ENCODE measurements at places on chromosomes 5 and 9.

DNA sequence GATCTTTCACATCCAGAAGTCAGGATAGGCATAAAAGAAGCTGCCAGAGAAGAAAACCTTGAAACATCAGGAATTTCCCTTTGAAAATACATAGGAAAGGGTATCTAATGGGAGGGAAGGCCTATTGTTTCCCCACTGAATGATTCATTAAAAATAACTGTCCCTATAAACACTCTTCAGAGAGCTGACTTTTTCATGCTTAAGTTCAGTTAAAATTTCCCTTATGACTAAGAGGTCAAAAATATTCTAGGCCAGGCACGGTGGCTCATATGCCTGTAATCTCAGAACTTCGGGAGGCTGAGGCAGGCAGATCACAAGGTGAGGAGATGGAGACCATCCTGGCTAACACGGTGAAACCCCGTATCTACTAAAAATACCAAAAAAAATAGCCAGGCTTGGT is 499.5 kb downstream of the ENC1 start:
- no peak for DNase-seq

DNA sequence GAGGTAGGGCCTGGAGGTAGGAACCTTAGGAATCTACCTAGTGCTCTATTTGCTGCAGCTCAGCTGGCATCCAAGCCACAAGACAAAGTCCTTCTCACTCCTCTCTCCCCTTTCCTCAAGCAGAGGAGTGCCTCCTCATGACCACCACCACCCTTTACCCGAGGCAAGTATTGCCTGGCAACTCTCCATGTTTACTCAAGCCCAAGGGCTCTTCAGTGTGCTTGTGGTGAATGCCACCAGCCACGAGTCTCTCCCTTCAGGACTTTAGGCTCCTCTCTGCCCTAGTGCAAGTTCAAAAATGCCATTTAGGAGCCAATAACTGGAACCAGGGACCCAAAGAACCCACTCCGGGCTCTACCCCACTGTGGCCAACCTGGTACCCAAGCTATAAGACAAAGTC is 514.5 kb upstream of the RGMB start:
- no peak for DNase-seq

- DNase-seq: no peak
Measured at GRCh38 chr5:65910711-65911110, 15.7 kb upstream of the ERBIN start.

DNA sequence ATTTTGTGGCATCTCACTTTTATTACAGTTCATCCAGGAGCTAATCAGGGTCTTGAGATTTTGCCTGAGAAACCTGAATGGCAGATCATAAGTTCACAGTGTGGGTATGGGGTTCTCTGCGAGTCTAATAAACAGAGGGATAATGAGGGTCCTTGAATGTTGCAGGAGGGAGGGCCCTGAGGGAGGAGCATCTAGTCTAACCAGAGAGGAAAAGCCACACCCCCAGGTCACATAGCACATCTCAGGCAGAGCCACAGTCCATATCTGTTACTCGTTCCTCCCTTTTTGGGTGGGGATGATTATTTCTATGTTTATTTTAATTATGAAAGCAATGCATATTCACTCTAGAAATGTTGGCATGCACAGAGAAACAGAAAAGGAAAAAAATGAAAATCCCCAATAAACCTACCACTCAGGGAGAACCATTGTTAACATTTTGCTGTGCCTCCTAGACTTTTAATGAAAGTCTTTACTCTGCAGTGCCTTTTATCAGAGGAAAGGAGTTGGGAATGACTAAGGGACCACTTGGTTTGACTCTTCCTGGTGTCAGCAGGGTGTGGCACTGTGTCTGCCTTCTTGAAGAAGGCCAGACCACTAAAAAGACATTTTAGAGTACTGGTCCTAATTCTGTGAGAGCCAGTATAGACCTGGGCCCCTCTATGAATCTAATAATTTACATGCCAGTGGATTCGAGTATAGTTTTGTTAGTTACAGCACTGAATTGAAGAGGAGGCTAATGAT is 2.8 kb downstream of the GALNT12 start:
- DNase-seq: no peak

DNA sequence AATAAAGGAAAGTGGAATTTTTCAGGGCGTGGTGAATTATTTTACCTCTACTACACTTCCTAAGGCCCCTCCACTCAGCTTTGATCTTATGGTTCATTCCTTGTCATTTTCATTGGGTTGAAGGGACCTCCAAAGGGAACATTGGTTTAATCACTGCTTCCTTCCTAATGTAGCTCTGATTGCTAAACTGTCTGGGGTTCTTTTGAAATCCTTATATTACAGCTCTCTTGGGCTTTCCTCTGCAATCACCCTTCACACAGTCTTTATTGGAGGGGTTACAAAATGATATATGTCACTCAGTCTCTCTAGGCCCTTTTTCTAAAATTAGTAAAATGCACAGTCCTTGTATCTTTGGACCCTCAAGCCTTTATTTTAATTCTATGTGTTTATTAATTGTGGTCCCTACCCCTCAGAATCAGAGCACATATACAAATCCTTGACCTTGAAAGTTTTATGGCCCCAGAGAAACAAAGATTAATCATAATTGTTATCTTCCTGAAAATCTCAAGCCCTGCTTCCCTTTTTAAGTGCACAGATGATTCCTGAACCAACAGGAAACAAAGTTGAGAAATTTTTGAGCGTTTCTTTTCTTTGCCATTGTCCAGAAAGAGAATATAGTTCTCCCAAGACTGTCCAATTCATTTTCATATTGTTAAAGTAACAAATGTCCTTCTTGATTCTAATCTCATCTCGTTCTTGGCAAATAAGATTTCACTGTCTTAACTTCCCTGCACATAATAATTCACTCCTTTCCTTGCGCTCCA is 330.0 kb downstream of the ARRDC3 start:
- DNase-seq: no peak

DNA sequence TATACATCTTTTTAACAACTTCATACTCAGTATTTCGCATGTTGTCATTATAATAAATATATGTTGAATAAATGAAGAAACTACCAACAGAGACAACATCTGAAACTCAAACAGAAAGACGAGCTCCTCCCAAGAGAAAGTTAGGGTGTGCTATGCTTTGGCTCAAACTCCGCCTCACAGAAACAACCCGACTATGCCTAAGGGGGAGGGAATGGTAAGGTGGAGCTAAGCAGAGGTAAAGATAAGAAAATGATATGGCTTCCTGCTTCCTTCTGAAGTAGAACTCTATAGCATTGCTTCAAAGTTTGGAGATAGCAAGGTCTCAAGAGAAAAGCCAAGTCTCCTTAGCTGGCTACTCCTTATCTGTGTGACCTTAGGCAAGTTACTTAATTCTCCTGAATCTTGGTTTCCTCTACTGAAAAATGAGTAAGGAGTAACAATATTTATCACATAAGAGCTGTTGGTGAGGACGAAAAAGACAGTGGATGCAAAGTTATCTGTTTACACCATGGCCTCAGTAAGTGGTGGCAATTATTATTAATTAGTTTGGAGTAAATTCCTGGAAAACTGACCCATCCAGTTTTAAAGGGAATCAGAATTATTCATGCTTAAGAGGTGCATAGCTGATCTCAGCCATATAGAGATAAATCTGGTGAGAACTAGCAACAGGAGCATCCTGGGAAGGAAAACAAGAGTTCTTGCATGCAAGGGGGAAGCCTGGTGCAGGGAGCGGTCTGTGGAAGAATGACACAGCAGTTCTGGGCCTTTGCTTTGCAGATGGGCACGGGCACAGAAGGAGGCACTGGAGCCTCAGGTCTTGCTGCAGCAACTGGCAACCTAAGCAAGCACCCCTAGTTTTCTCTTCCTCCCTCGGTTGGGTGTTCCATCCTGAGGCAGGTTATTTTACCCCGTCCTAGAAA is 73.3 kb downstream of the GLIS3 start:
- no peak for DNase-seq

DNA sequence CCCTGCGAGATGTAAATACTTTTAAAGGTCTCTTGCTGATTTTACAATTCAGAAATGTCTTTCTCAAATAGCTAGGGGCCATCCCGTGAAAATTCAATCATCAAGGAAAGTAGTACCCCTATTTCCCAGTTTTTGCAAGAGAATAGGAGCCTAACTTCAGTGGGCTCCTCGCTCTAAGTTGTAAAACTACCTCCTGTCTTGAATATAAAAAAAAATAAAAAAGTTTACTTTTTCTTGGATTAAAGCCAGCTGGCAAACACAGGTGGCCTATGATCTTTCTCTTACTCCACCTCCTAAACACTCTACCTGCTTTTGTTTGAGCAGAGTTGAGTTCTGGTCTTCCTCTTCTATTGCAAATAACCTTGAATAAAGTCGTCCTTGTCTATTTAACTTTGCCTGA is 79.4 kb downstream of the SLCO4C1 start:
- DNase-seq: no peak

DNA sequence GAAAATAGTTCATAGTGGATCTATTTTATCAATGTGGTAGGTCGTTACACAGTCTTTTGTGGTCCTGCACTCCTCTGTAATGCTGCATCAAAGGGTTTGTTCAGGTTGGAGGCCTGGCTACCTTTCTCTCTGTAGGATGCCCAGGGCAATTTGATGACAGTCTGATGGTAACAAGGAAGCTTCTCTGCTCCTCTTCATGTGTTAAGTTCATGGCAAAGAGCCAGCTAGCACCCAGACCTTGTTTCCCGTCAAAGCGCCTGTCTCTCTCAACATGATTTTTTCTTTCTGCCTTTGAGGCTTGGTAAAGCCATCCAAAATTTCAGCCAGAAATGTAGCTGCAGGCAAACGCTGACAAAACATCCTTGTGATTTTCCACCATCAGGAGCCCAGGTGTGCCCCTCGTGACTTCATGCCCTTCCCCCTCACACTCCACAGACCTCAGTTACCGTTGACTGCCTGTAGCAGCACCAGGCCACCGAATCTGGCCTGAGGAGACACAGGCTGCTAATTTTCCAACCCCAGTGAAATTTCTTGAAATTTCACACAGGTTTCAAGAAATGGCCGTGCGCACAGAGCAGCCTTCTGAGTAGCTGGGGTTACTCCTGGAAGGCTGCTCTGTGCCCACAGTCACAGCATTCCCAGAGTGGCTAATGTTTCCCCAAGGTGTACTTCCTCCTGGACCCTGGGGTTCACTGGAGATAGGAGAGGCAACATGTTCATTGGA is 292.7 kb downstream of the CWC27 start:
- DNase-seq: no peak

- no peak for DNase-seq
Measured at GRCh38 chr5:69035665-69036064, 58.1 kb upstream of the SLC30A5 start.

- no peak for DNase-seq
Measured at GRCh38 chr5:90161414-90161813, 248.1 kb downstream of the CETN3 start.

DNA sequence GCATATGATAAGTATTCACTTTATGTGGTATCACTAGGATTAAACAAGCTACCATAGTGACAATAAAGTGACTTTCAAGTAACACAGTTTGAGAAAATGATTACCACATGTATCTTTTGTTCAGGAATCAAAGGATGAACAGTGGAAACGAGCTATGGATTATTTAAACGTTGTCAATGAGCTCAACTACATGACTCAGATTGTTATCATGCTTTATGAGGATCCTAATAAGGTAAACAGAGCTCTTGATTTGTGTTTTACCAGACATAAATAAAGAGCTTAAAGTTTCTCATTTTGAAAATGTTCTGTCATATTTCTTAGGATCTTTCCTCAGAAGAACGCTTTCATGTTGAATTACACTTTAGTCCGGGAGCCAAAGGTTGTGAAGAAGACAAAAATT is 57.4 kb downstream of the PPIP5K2 start:
- no peak for DNase-seq

GRCh38 chr5:119743927-119744326 is 114.6 kb downstream of the FAM170A start:
- no peak for DNase-seq

DNA sequence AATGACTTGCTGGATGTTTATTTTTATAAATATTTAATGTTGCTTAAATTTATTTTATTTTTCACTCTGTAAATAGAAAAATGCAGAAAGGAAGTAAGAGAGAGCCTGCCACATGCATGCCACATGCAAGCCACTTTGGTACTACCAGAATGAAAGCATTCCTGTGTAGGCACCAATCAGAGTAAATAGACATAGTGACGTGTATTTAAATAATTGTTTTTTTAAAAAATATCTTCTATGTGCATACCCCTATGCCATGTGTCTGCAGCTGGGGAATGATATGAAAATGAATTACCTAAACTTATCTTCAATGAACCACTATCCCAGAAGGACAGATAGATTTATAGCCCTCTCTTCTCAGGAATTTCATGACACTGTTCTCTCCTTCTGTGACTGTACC is 651.5 kb upstream of the RIOK2 start:
- no peak for DNase-seq

GRCh38 chr9:133490201-133490681 is 11.3 kb upstream of the SLC2A6 start:
- no peak for DNase-seq

DNA sequence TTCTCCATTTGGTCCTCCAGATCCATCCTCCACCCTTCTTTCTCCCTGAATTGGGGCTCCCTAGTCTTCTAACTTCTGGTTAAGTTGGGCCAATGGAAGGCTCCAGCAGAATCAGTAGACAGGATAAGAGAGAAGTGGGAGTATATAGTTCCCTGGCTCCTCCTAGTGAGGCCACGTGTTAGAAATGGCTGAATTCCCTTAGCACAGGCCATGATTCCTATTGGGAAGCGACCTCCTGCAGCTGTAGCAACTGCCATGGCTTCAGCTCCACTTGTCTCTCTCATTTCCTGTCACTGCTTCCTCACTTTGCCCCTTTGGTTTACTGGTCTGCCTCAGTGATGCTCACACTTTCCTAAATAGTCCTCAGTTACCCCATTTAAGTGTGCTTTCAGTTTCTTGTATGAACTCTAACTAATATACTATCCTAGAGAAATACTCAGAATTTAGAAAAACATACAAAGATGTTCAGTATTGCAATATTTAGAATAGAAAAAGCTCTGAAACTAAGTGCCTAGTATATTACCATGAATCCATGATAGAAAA is 104.8 kb upstream of the SMARCA2 start:
- DNase-seq: no peak

GRCh38 chr9:136629879-136630661 is 32.6 kb upstream of the EGFL7 start:
- DNase-seq: peak; percentile 40

- no peak for DNase-seq
Measured at GRCh38 chr5:113084402-113085083, 107.9 kb downstream of the DCP2 start.

- DNase-seq: peak; percentile 41
Measured at GRCh38 chr9:137029058-137029936, 1.3 kb upstream of the ABCA2 start.

- DNase-seq: no peak
Measured at GRCh38 chr9:128943832-128944620, 3.4 kb downstream of the DOLK start.

DNA sequence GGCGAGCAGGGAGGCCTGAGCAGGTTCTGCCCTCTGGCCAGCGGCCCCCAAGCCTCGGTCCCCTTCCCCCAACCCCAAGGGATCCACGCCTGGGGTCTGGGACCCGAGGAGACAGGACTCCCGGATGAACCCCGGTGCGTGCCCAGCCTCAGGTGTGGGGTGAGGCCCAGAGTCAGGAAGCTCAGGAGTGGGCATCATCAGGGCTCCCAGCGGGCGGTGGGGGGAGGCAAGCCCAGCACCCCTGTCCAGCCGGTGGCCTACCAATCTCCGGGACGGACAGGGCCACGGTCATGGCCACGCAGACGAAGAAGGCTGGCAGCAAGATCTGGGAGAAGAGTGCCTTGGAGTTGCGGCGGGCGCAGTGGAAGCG is 14.5 kb downstream of the ABCA2 start:
- no peak for DNase-seq

GRCh38 chr9:111937781-111938426 is 41.3 kb downstream of the UGCG start:
- peak; percentile 34 for DNase-seq

- DNase-seq: no peak
Measured at GRCh38 chr5:169595172-169595820, 11.7 kb downstream of the SPDL1 start.

GRCh38 chr5:115657881-115658233 is 32.0 kb upstream of the TMED7 start:
- no peak for DNase-seq
